ENCODE measurements at places on chromosomes 13 and 19.
A peak's percentile ranks its signal among the peaks of the same experiment; 100 is the strongest.

DNA sequence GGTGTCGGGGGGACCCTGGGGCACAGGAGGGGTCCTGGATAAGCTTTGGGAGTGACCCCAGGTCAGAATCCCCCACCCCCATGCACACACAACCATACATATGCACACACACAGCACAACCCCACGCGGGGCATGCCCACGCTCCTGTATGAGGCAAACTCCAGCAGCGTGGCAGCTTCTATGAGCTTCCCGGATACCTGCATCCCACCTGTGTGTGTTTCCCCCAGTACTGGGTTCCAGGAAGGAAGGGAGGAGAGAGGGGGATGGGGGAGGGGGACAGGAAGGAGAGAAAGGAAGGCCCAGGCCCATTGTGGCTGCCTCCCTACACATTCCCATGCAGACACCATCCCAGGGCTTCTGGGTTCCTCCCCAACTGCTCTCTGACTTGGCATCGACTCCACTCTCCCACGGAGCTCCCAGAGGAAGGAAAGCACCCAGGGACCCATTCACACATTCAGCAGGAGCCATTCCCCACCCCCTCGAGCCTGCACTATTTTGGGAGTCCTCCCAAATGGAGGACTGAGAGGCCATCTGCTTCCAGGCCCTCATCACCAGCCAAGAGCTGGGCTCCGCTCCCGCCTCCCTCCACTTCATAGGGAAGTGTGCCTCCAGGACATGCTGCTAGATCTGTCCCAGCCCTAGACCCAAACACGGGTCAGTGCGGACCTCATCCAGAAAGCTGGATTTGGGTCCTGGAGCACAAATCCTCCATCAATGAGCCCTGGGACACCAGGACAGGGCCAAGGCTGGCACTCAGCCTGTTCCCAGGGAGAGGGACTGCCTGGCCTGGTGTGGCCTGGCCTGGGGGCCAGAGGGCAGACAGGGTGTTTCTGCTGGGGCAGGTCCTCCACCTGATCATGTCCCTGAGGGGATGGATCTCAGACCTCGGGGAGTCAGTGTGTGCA lies 13.2 kb downstream of the PRR36 start:
- DNase-seq, result no peak

- DNase-seq, result peak; percentile 5
Measured at GRCh38 chr13:49292742-49293486, 45.2 kb downstream of the CDADC1 start.

DNA sequence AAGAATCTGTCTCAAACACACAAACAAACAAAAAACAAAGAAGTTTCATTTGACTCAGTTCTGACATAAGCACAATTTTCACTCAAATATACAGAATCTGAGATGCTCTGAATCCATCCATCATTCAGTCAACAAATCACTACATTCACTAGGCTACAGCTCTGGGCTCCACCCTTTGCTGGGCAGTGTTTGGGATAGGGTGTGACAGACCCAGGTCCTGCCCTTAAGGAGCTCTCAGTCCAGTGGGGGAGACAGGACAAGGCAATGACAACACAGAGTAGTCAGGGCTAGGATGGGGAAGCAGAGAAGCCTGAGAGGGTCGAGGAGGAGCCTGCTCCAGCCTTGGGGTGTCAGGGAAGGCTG lies 45.3 kb downstream of the SPTBN4 start:
- DNase-seq, result no peak

GRCh38 chr13:79895416-79895815 lies 414.5 kb downstream of the NDFIP2 start:
- no peak for DNase-seq

DNA sequence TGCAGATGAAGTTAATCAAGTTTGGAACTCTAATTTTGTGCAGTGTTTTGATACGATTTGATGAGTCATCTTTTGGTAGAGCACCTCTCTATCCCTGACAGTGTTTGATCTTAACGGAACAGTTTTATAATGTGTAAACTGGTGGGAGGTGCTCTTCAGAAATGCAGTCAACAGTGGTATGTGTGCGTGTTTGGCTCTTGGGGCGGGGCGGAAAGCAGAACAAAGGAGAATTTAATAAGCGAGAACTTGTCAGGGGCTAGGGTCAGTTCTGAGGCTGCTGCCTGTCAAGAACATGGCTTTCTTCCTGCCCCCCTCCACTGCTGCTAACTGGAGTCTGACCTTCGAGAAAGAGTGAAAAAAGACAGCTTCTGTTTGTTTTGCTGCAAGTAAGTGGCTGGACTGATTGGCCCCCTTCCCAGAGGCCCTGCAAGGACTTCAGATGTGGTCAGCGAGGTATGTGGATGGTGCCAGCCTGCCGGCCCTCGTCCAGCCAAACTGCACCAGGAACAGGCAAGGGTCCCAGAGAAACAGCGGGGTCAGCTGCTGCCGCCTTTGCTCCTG lies 40.8 kb downstream of the BBC3 start:
- peak; percentile 26 for DNase-seq

Data from NCI-H1417 (cell line).